ENCODE measurements at places on chromosomes 11 and 22.

- DNase-seq = no peak
Observed at GRCh38 chr11:69821511-69822040, 2.4 kb upstream of the FGF3 start.

DNA sequence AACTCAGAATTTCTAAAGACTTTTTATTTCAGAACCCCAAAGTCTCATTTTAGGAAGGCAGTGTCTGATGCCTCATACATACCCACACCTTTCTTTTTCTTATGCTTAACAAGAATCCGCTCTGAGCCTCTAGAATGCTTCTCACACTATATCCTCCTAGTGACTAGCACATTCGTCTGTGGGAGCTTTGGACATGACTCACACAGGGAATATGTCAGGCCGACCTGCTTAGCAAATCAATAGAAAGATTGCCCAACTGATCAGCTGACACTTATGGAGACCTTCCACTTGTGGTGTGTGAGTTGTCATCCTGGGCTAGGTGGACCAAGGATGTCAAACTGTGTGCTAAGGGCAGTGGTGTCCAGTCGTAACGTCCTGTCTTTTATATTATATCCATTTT, 129.9 kb upstream of the TTC12 start:
- DNase-seq = peak; percentile 67

DNA sequence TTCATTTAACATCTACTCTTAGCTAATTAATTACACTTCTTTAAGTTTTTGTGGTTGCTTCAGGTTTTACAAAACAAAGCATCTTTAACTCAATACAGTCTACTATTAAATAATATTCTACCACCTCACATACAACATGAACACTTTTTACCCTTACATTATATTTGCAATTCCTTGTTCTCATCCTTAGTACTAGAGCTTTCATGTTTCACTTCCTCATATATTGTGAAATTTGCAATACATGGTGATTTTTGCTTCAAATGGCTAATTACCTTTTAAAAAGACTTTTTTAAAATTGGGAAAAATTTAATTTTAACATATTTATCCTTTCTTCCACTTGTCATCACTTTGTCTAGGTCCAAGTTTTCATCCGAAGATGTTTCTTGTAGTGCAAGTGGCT, 37.5 kb downstream of the RSF1 start:
- DNase-seq = no peak

DNA sequence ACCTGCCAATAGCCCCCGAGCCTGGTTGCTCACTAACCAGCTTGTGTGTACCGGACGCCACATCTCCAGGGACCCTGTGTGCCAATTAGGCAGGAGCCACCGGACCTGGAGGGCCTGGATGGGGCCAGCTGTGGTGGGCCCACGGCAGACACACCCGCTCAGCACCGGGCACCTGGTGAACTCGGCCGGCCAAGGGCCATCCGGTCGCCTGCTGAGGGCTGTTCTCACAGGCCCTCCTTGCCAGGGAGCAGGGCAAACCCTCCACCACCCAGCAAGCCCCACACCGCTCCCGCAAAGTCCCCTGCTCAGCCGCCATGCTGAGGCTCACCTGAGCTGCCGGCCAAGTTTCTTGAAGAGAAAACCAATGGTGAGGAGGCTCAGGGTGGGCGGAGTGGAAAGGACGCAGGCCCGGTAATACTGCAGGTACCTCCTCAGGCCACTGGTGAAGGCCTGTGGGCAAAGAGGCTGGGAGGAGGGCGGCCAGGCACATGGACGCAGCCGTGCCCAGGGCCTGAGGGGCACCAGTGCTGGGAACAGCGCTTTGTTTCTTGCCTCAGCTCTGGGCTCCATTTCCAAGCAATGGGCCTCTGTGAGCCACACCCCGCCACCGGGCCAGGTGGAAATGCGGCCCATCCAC, 17.1 kb downstream of the TUBGCP6 start:
- DNase-seq = no peak

DNA sequence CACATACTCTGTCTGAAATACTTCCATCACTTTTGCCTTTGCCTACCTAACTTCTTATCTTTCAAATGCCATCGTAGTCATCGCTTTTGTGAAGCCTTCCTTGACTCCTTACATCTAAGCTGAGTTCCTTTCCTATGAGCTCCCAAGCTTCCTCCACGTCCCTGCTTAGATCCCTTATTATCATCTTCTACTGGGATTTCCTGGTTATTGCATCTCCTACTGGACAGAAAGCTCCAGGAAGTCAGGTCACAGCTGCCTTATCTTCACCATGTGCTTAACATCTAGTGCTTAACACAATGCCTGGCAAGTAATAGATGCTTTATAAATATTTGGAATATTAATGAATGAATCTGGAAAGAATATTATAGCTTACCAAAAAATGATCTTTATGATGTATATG, 5.9 kb downstream of the YPEL4 start:
- DNase-seq = no peak

DNA sequence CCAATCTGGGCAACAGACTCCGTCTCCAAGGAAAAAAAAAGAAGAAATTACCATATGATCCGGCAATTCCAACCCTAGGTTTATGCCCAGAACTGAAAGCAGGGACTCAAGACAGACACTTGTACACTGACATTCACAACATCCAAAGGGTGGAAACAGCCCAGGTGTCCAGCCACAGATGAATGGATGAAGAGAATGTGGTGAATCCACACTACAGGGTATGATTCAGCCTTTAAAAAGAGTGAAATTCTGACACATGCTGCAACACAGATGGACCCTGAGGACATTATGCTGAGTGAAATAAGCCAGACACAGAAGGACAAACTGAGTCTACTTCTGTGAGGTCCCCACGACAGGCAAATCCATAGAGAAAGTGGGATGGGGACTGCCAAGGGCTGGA, 43.9 kb downstream of the SGSM3 start:
- no peak for DNase-seq

DNA sequence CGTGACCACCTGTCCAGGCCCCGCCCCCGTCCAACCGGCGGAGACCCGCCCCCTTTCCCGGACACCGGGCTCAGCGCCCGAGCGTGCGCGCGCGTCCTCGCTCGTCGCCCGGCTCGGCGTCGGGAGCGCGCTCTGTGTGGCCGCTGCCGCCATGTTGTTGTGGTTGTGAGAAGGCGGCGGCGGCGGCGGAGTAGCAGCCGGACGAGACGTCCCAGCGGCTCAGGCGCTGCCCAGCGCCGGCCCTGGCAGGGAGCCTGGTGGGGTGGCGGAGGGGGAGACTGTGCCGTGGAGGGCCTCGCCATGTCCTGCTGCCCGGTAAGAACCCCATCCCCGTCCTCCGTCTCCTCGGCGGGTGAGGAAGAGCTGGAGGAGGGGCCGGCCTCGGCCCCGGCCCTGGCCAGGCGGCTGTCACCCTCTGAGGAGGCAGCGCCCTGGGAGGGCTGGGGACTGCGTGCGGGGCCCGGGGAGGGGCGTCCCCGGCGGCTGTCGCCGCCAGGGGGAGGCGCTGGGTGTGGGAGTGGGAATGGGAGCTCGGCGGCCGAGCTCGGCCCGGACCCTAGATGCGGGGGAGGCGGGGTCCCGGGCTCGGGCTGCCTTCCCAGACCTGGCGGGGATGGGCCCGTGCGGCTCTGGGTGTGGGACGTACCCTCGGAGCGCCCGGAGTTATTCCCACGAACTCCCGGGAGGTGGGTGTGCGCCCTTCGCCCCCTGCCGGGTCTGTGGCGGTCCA, at the start of gene MTMR3:
MTMR3 (plus strand) TSS at position 130 of the 730 bp plus-strand sequence. CDS start 87,886 bp downstream, outside the sequence.
- peak; percentile 88 for DNase-seq

DNA sequence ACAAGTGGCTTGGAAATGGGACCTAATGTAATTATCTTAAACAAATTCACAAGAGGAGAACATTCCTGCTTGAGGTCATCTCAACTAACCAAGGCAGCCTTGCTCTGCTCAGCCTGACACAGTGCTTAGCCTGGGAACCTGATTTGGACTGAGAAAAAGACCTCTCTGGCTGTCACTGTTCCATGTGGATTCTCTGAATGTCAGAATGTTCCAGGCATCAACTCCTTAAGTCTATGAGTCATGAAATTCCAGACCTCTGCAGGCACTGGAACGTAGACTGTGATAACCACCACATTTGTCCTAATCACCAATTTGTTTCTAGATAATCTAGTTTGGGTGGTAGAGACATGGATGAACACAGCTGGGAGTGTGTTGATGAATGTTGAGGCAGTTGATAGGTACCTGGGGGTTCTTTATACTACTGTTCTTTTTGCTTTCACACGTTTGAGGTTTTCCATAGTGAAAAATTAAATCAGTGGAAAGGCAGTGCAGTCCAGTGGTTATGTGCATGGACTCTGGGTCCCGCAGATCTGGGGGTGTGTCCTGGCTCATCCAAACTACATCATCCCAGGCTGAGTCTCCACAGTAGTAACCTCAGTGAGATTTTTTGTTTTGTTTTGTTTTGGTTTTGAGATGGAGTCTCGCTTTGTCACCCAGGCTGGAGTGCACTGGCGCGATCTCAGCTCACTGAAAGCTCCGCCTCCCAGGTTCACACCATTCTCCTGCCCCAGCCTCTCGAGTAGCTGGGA, 269.6 kb downstream of the MN1 start:
- peak; percentile 61 for DNase-seq
